ENCODE measurements at places on chromosomes 2 and 18.
A peak's percentile ranks its signal among the peaks of the same experiment; 100 is the strongest.

GRCh38 chr2:197889041-197889440, 84.6 kb downstream of the PLCL1 start:
- no peak for DNase-seq

DNA sequence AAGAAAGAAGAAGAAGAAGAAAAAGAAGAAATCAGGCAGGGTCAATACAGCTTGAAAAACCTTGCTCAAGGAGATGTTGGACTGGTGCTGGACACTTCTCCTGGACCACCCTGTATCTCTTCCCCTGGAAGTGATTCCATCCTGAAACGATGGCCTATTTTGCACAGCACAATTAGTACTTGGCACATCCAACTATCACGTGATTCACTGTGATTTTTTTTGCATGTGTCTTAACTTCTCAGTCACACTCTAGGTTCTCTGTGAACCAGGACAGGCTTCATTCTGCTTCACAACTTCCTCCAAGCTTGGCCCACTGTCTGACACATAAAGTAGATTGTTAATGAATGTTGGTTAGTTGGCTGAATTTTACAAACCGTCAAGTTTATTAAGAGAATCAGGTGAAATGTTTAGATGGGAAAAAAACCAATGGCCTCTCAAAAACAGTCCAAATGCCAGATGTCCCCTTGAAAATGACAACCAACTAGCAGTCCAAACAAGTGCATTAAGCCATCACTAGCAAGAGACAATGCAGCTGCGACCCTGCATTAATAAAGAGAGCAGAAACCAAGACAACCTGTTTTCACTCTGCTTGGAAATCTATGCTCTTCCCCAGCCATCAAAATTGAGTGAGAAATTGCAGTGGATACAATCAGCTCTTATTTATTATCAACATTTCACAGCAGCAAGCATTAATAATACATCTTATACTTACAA, 300.0 kb upstream of the CHAC2 start:
- no peak for DNase-seq

GRCh38 chr18:63299837-63300745, 19.5 kb downstream of the BCL2 start:
- DNase-seq, result peak; percentile 96

DNA sequence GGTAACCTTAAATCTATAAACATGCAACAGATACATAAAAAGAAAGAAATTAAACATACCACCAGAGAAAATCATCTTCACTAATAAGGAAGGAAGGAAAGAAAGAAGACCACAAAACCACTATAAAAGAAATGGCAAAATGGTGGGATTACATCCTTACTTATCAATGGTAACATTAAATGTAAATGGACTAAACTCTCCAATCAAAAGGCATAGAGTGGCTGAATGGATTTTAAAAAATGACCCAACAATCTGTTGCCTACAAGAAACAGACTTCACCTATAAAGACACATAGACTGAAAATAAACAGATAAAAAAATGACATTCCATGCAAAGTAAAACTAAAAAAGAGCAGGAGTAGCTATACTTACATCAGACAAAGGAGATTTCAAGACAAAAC, 195.4 kb downstream of the GALNT13 start:
- DNase-seq, result no peak

GRCh38 chr2:217325251-217325650, 465.4 kb upstream of the TNP1 start:
- DNase-seq, result peak; percentile 47

DNA sequence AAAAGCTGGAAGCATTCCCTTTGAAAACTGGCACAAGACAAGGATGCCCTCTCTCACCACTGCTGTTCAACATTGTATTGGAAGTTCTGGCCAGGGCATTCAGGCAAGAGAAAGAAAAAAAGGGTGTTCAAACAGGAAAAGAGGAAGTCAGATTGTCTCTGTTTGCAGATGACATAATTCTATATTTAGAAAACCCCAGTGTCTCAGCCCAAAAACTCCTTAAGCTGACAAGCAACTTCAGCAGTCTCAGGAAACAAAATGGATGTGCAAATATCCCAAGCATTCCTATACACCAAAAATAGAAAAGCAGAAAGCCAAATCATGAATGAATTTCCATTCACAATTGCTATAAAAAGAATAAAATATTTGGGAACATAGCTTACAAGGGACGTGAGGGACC, 11.1 kb downstream of the SLC8A1 start:
- no peak for DNase-seq
